ENCODE measurements at places on chromosomes 4 and X.

DNA sequence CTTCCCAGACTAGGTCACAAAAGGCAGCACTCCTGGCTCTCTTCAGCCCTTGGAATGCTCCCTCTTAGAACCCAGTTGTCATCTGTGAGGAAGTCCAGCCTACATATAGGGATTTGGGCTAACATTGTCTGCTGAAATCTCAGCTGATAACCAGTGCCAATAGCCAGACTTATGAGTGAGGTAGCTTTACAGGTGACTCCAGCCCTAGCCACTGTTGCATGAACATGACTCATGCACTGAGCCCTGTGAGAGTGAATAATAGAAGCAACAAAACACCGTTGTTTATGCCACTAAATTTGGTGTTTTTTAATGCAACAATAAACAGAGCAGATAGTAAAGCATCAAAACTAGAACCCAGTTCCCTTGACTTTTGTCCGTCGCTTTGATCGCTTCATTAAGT, 433.2 kb downstream of the STIM2 start:
- no peak for DNase-seq

GRCh38 chr4:145690610-145691009, 10.7 kb downstream of the C4orf51 start:
- DNase-seq: no peak

GRCh38 chr4:78410676-78411075, 140.9 kb upstream of the ANXA3 start:
- DNase-seq: no peak

- DNase-seq: no peak
Observed at GRCh38 chr4:10694828-10695209, 10.3 kb upstream of the CLNK start.

- no peak for DNase-seq
Observed at GRCh38 chr4:26871611-26872010, 11.0 kb downstream of the STIM2 start.

DNA sequence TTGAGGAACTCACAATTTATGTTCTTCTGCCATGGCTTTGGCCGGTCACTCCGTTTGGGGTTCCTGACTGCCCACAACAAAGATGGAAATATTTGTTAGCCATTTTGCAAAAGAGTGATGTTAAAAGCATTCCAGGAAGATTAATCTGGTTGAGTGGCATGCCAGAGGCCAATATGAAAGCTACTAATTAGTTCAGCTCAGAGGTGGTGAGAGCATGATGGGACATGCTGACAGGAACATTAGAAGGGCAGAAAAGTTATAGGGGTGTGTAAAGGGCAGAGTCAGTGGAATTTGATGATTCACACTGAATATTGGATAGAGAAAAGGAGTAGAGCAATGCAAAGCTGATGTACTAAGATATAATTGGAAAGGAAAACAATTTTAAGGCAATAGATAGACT, 94.4 kb downstream of the TLL1 start:
- no peak for DNase-seq

DNA sequence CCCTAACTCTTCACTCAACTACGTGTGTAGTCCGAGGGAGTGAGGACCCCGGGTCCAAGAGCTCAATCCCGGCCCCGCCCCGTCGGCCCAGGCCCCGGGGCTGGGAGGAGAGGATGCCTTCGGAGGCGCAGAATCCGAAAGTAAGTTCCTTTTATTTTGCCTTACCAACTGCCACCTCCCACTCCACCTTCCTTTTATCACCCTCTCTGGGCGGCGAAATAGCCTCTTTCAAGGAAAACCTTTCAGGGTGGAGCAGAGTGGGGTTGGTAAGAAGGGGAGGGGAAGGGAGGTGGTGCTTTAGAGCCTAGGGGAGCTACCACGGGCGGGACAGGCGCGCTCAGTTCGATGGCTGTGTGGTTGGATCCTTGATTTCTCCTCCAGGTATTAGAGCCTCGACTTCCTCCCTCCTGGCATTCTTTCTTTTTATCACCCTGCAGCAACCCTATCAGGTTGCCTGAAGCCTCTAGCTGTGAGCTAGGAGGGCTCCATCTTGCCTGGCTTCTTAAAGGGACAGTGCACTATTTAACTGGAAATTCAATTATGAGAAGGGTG, 191.2 kb downstream of the RRAGB start:
- DNase-seq: peak; percentile 0

DNA sequence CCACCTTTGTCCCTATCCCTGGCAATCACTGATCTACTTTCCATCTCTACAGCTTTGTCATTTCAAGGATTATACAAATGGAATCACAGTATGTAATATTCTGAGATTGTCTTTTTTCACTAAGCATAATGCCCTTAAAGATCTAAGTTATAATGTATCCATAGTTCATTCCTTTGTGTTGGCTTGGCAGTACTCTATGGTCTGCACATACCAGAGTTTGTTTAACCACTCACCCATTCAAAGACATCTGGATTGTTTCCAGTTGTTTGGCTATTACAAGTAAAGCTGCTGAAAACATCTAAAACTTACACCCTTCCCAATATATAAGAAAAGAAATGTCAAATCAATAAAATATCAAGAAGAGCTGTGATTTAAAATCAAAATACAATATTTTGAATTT, 26.0 kb upstream of the AWAT1 start:
- DNase-seq: no peak

DNA sequence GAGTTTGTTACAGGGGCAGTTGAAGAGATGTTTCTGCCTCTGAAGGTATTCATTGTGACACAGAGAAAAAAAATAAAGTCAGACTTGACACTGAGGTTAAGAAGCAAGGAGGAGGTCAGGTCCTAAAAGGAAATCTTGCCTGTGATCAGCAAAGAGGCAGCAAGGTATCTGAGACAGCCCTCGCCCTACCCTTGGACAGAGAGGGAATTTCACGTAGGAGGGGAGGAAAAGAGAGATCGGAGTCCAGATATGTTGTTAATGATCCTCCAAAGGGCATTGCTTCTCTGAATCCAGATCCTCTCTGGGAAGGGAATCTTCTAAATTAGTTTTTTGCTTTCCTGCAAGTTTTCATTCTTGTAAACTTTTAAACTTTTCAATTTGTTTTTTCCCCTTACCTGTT, 15.3 kb upstream of the PRR27 start:
- DNase-seq: no peak

DNA sequence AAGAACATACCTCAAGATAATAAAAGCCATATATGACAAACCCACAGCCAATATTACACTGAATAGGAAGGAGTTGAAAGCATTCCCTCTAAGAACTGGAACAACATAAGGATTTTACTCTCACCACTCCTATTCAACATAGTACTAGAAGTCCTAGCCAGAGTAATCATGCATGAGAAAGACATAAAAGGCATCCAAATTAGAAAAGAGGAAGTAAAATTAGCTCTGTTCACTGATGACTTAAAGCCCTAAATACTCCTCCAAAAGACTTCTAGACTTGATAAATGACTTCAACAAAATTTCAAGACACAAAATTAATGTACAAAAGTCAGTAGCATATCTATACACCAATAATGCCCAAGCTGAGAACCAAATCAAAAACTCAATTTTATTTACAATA, 235.7 kb downstream of the NKX6-1 start:
- DNase-seq: no peak

GRCh38 chr4:73507541-73507940, 26.0 kb downstream of the AFM start:
- no peak for DNase-seq

GRCh38 chr4:187357045-187357643, 633.5 kb upstream of the FAT1 start:
- DNase-seq: no peak

- no peak for DNase-seq
Observed at GRCh38 chrX:137025930-137026329, 7.9 kb downstream of the GPR101 start.

DNA sequence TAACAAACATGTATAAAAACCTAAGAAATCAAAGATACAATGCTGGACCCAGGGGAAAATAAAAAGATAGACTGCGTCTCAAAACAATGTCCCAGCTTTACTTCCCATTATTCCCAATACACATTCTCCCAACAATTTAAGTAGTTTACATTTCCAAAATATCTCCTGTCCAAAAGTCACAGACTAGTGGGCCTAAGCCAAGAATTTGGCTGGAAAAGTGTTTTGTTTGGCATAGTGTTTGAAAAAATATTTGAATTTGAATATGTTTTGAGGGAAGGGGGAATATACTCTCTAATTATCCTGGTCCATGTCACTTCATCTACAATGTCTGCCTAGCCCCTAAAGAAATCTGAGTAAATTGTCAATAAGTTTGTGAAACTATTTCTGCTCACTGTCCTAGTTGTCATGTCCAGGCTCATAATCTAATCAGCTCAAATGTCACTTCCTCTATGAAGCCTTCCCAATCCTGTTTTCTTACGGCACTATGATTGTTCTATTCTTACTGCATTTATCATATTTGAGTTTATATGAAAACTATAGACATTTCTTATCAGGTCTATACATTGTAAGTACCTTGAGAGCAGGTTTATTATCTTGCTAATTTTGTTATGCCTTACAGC, 74.4 kb downstream of the SEC24D start:
- DNase-seq: no peak

- no peak for DNase-seq
Observed at GRCh38 chr4:60327651-60328050, 872.5 kb upstream of the ADGRL3 start.

GRCh38 chr4:158811704-158812103, 42.9 kb downstream of the FNIP2 start:
- no peak for DNase-seq

GRCh38 chr4:159003420-159004253, 99.2 kb upstream of the RAPGEF2 start:
- DNase-seq: no peak

DNA sequence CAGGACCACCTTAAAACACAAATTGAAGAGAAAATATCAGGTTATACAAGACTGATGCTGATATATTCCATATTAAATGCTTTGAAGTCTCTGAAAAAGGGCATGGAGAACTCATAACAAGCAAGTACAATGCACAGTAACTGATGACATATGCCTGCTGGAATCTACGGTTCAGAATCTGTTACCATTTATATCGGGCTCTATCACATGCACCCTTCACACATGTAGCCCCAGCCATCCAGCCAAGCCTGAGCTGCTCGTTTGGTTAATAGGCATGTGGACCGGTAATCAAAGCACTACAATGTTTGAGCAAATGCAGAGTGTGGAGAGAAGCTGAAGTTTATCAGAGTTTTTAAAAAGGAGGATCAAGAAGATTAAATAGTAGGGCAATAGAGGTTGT, 11.8 kb downstream of the COMMD8 start:
- no peak for DNase-seq

DNA sequence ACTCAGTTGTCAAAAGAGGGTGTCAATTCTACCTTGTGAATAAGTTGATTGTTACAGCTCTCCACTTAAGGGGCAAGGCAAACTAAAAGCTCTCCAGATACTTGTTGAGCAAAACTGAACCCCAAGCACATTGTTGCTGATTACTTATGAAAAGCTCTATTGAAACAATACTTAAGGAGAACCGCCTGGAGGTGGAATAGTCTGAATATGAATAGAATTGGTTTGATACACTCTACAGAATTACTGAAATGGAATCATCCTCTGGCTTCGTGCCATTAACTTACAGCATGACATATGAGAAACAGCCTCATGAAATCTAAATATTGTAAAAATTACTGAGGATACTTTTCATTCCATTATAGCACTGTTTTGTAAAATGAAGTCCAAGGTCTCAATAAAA, 127.0 kb upstream of the SH3RF1 start:
- DNase-seq: no peak

GRCh38 chrX:56569378-56570057, 6.1 kb downstream of the UBQLN2 start:
- no peak for DNase-seq

DNA sequence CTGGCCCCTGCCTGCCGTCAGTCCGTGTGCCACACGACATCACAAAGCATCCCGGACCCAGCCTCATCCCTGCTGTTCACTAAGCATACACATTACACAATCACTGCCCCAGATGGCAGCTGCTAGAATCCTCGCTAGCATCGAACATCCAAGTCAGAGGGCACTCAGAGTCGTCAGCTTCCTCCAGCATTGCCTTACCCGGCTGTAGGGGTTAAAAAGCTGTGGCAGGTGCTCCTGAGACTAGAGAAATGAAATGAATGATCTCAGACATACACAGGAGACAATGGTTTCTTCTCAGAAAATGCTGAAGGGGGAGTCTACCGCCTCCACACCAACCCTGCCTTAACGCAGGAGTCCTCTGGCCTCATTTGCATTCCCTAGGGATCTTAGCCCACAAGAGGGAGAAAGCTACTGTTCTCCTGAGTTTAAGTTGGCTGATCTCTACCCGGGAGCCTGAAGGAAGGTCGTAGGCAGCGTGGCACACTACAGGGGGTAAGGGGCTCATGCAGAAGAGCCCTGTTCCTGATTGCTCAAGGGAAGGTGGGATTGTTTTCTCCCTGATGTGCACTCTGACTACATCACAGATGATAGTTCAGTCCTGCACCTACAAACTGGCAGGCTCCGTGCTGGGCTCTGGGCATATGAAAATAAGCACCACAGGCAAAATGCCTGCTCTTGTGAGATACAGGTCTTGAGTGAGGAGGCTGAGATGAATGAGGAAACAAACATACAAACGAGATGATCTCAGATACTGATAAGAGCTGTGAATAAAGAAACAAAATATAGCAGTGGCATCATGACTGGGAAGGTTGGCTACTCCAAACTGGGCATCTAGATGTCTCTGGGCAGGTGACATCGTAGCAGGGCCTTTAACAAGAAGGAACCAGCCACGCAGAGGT, 2.6 kb upstream of the KIAA0232 start:
- no peak for DNase-seq

GRCh38 chrX:42128020-42128419, 204.7 kb upstream of the CASK start:
- DNase-seq: no peak

DNA sequence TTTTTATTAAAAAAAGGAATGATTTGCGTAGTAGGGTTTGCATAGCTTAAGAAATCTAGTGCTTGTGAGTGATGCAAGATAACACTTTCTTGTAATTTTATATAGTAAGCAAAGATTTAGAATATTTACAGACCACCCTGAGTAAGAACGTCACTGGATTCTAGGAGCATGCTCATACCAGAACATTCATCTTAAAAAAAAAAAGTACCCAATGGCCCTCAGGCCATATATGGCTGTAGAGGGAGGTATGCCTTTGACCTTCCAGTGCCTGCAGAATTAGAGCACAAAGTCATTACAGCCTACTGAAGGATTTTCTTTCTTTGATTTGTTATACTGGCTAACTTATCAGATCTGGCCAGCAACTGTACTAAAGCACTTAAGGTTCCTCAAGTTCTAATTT, 236.3 kb upstream of the GYPA start:
- DNase-seq: no peak

DNA sequence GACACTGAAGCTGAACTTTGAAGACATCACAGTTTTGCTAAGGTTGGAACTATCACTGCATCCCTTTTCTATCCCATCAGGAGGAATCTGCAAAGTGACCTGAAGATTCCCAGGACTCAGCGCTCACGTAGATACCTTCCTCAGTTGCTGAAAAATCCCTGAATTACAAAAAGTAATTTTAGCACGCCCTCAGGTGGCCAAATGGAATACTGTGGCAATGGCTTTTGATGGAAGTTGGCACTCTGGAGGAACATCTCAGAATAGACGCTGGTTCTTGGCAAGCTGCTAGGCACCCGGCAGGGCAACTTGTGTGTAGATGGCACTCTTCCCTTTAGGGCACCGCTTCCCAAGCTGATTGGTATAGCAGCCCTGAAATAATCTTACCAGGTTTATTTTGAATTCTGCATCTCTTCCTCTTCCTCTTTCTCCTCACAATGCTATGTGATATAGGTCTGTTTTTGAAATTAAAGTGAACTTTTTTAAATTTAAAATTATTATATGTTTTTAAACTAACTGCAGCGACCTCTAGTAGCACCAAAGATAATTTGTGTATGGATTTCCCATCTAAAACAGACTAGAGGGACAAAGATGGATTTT, 16.3 kb upstream of the ESX1 start:
- DNase-seq: peak; percentile 7

- no peak for DNase-seq
Observed at GRCh38 chr4:1850276-1850675, 5.7 kb downstream of the LETM1 start.
